ENCODE measurements at places on chromosomes 6 and 20.

DNA sequence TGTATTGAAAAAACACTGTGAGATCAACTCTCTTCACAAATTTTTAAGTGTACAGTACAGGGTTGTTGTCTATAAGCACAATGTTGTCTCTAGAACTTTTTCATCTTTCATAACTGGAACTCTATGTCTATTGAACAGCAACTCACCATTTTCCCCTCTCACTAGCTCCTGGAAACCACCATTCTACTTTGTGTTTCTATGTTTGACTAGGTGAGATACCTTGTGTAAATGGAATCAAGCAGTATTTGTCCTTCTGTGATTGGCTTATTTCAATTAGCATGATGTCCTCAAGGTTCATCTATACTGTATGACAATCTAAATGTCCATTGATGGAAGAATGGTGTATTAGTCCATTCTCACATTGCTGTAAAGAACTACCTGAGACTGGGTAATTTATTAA is 210.1 kb upstream of the FUT9 start:
- no peak for DNase-seq

DNA sequence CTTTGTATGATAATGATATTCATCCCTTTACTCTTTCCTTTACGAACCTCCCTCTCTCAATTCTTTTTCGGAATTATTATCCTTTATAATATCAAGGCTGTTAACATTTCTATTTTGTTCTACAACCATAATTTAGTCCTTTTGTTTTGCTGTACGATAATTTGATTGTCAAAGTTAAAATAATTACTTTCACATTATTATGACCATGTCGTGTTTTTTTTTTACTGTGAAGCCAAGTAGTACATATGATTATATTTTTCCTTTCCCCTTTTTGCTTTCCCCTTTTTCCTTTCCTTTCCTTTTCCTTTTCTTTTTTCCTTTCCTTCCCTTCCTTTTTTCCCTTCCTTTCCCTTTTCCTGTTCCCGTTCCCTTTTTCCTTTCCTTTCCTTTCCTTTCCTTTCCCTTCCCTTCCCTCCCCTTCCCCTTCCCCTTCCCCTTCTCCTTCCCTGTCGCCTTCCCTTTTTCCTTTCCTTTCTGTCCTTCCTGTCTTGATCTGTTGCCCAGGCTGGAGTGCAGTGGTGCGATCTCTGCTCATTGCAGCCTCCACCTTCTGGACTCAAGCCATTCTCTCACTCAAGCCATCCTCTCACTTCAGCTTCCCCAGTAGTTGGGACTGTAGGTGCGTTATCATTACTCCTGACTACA is 19.5 kb downstream of the CD2AP start:
- no peak for DNase-seq

- DNase-seq = no peak
Observed at GRCh38 chr6:28433119-28433518, 10.2 kb downstream of the ZSCAN23 start.

- DNase-seq = no peak
Observed at GRCh38 chr6:1004885-1005630, 306.8 kb upstream of the FOXQ1 start.

- DNase-seq = no peak
Observed at GRCh38 chr6:133236932-133237331, 4.2 kb upstream of the EYA4 start.

DNA sequence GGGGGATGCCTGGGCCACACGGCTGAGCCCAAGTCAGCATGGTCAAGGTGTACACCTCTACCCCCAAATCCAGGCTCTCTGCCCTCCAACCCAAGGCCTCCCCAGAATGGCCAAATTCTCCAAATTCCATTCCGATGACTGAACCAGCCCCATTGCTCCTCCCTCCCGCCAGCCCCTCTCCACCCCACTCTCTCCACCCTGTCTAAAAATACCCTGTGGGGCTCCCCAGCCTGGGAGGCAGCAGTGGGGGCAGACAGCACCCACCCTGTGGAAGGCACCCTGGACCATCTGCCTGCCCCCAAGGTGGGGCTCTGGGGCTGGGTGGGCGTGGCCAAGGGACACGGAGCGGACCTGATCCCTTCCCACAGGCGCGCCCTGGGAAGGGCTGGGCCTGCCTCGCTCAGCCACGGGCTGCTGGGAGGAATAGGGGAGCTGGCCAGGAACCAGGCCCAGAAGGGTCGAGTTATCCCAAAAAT is 11.4 kb downstream of the TEAD3 start:
- no peak for DNase-seq

GRCh38 chr20:45957021-45957941 is 14.7 kb downstream of the ZNF335 start:
- no peak for DNase-seq

- DNase-seq = no peak
Observed at GRCh38 chr6:38783443-38784228, 68.5 kb downstream of the DNAH8 start.

GRCh38 chr6:136520517-136520916 is 29.7 kb downstream of the MAP7 start:
- no peak for DNase-seq

DNA sequence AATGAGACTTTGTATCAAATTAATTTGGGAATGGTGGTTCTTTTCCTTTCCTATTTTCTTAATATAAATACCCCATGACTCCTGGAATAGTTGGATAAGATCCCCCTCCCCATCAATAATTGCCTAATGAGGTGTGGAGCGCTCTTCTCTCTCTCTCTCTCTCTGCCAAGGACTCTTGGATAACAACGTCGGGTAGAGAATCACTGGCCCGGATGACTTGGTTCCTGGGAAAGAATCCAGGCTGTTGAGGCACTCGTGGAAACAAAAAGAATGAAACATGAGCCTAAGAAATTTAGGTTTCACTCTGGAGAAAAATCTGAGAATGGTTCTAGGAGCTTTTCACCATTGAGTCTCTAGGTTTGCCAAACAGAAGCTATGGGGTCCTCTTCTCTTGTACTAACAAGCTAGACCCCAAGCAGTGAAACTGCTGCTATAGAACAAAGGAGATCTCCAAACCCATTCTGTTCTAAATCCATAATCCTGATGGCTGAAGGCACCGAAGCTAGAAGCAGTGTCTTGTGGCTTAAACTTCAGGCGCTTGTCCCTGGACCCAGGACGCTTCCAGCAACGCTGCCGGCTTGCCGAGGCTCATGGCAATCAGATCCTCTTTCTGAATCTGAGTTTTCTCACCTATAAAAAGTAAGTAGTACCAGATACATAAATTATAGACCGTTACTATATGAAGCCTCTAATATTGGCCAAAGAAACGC is 241.6 kb upstream of the BTBD3 start:
- DNase-seq = no peak

DNA sequence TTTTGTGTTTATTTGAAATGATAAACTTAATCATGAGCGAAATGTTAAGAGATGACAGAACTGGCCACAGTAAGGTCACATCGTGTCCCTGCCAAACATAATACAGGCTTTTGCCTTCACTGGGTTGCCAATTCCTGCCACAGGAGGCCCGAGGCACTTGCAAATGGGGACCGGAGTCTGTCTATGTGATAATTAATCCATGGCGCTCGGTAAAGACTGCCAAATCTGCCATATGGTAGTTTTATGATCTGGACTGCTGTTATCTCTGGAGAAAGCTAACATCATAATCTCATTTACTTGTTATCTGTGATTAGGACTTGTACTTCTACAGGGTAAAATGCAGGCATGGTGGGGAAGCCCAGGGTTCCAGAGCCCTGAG is 170.5 kb upstream of the TSHZ2 start:
- no peak for DNase-seq

GRCh38 chr6:17271628-17272027 is 9.5 kb upstream of the RBM24 start:
- DNase-seq = no peak

GRCh38 chr20:12061466-12061865 is 143.8 kb downstream of the BTBD3 start:
- DNase-seq = no peak

DNA sequence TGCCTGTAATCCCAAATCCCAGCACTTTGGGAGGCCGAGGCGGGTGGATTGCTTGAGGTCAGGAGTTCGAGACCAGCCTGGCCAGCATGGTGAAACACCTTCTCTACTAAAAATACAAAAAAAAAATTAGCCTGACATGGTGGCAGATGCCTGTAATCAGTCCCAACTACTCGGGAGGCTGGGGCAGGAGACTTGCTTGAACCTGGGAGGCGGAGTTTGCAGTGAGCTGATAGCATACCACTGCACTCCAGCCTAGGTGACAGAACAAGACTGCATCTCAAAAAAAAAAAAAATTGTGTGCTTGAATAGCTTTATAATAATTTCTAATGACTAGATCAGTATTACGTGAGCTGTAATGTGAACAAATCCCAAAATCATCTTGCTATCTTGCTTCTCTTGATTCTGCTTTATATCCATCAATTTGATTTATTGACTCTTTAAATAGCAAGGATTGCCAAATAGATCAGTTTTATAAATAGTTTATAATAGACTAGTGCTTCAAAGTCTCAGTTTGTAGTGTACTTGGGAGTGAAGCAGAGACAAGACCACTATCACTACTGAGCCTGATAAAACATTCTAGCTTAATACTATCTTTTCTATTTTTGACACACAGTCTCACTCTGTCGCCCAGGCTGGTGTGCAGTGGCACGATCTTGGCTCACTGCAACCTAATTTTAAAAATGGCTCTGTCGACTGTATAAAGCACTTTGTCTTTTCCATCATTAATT is 7.1 kb downstream of the AMD1 start:
- DNase-seq = no peak

DNA sequence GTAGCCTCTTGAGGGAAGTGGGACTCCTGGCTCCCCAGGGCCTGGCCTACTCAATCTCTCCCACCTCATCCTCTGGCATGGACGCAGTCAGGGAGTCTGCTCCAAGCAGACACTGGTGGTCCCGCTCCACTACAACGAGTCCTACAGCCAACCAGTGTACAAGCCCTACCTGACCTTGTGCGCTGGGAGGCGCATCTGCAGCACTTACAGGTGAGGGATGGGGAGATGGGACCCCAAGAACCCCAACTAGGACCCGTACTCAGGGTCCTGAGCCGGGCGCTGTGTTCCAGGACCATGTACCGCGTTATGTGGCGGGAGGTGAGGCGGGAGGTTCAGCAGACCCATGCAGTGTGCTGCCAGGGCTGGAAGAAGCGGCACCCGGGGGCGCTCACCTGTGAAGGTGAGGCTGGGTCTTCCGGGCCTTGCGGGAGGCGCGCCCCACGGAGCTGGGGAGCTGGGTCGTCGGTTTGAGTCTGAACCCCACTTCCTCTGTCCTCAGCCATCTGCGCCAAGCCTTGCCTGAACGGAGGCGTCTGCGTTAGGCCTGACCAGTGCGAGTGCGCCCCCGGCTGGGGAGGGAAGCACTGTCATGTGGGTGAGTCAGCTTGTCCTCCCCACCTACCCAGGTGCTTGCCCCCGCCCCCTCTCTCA is 2.1 kb downstream of the EGFL8 start:
- DNase-seq = no peak

- no peak for DNase-seq
Observed at GRCh38 chr20:32509639-32510066, 75.5 kb downstream of the NOL4L start.

- no peak for DNase-seq
Observed at GRCh38 chr20:24873025-24873620, 75.9 kb upstream of the CST7 start.

DNA sequence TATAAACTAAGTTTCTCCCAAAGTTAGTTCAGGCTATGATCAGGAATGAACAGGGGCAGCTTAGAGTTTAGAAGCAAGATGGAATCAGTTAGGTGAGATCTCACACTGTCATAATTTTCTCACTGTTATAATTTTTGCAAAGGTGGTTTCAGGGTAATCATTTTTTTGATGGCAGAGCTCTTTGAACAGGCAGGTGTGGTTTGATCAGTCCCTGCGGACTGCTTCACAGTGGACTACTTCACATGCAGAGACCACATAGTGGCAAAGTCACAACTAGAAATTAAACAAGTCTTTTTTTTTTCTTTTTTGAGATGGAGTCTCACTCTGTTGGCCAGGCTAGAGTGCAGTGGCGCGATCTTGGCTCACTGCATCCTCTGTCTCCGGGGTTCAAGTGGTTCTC is 6.8 kb downstream of the MAS1 start:
- no peak for DNase-seq

- no peak for DNase-seq
Observed at GRCh38 chr20:44450903-44451450, 24.7 kb upstream of the TTPAL start.

GRCh38 chr6:130931683-130932082 is 104.5 kb downstream of the SMLR1 start:
- no peak for DNase-seq

DNA sequence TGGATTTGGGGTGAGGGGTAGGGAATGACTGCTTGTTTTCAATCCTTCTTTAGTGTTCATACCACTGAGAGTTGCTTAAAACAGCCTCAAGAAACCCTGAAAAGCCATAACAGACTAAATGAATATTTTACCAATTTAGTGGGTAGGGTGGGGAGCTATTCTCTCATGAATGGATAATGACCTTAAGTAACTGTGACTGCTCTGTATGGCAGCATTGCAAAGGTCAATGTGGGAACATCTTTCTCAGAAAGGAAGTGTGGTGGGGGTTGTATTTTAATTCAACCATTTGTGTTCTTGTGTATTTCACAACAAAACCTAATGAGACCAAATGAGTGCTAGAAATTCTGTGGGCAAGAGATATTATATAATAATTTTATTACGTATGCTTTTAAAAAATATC is 55.7 kb downstream of the PHACTR2 start:
- DNase-seq = no peak

DNA sequence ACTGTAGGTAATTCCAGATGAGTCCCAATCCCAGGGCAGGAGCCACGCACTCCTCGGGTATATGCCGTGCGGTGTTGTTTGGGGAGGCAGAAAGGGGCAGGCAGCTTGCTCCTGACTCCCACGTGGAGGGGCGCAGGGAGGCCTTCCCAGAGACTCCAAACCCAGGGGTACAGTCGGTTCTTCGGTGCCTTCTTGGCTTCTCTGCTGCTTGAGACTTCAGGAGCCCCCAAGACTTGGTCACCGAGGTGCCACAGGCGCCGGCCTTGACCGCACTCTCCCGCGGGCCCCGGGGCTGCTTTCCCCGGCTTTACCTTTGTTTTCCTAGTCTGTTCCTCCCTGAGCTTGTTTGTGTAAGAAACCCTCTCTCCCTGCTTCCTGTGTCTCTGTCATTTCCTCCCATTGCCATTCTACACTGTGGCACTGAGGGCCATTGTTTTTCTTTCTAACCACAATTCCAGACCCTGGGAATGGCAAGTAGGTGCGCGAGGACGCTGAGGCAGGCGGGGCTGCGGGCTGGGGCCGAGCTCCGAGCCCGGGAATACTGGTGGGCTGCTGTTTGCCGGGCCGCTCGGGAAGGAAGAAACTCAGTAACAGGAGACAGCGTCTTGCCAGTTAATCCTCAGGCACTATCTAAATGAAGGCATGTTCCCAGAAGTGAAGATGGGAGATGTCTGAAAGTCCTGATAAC is 215.6 kb upstream of the HEY2 start:
- no peak for DNase-seq

- no peak for DNase-seq
Observed at GRCh38 chr6:109865968-109866367, 112.1 kb upstream of the GPR6 start.

DNA sequence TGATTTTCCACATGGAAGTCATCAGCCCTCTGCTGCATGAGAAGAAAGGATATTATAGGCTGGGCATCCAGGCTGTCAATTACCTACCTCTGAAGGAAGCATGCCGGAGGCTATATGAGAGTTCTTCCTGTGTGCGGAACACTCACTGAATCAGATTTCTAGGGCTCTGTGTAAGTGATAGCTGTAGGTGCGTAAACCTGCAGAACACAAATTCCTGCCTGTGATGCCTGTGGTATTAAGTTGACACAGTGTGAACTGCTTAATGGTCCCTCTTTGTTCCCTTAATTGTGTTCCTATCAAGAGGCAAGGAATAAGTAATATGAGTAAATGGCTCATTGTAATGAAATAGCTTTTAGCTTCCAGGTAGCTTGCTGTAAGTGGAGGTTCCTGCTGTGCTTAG is 103.3 kb downstream of the ANKS1A start:
- DNase-seq = no peak
